Left ventricle myocardium superior (tissue), 1 donor: ENCODE measurements at places on chromosomes 13 and 19. TPM values are rescaled to one million over a fixed set of nuclear protein-coding genes. Genes with fewer than 3 reads are reported as not detected.

DNA sequence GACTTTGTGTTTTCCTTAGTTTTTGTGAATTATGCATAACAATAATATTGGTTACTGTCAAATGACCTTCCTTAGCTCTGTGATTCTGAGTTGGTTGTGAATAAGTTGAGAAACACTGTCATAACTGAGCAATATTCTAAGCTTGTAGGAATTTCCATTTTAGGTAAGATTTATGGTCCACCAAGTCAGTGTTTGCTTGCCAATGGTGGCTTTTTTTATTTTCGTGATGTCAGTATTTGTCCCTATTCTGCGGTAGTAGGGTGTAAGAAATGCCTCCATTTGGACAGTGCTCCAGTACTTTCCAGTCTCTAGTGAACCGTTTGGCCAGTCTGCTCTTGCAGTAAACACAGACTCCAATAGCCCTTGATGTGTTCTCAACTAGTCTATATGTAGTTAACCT, 94.7 kb downstream of the FRY start:
- no peak for DNase-seq

GRCh38 chr19:10517760-10518443, 655 bp upstream of the S1PR5 start:
- DNase-seq: no peak

TLE2 gene
- 66.5 TPM for total RNA-seq

DNA sequence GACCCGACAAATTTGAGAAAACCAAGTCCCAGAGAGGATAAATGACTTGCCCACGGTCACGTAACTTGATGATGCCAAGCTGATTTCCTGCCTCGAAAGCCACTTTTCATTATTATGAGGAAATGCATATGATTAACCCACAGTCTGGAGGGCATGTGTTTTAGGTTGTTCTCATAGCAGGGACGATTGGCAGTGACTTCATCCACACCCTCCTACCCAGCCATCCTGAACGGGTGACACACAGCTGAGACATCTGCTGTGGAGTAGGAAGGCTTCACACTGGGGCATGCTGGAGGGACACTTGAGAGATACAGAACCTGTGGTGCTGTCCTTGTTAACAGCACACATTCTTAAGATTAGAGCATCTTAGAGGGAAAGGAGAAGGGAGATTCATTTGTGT, 65.4 kb upstream of the WDFY2 start:
- no peak for DNase-seq

DNA sequence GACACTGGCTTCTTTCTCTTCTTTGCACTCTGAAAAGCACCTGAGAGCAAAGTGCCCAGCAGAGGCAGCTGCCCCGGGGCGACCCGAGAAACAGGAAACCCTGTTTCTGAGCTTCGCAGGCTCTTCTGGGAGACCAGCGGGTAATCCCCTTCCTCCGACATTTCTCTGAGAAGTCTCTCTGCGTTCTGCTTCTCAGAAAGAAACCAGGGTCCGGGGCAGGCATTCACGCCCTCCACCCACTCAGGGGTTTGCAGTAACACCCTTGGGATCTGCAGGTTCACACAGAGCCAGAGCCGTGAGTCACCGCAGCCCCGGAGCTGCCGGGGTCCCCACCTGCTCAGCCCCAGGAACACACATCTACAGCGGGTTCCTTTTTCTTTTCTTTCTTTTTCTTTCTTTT, 86.0 kb downstream of the GADD45B start:
- peak; percentile 23 for DNase-seq
